Fibroblast of skin of right biceps (primary cell): ENCODE measurements at places on chromosomes 13 and 19.

DNA sequence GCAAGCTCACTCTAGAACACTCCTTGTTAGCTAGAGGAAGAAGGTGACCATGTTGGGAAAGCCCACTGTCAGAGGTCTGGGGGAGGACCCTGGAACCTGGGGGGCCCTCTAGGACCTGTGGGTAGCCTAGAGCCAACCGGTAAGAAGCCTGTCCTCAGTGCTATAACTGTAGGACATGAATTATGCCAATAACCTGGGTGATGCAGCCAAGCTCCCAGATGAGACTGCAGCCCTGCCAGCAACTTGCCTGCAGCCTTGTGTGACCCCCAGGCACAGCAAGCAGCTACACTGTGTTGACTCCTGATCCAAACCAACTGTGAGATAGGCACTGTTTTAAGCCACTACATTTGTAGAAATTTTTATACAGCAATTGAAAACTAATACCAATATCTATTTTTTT is 122.3 kb downstream of the MIPEP start:
- DNase-seq, result no peak

DNA sequence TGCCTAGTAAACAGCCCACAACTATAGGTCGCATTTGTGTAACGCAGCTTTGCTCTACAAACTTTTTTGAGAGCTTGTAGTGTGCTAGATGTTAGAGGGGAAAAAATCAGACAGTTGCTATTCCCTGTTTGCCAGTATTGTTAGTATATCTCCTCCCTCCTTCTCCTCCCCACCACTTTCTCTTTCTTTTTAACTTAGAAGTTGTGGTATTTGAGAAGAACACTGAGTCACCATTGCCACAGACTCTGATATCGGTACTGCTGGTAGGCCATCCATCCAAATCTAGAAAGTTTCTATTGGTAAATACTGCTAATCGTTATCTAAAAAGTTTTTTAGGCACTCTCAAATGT is 666 bp downstream of the POMP start:
- DNase-seq, result peak; percentile 49

DNA sequence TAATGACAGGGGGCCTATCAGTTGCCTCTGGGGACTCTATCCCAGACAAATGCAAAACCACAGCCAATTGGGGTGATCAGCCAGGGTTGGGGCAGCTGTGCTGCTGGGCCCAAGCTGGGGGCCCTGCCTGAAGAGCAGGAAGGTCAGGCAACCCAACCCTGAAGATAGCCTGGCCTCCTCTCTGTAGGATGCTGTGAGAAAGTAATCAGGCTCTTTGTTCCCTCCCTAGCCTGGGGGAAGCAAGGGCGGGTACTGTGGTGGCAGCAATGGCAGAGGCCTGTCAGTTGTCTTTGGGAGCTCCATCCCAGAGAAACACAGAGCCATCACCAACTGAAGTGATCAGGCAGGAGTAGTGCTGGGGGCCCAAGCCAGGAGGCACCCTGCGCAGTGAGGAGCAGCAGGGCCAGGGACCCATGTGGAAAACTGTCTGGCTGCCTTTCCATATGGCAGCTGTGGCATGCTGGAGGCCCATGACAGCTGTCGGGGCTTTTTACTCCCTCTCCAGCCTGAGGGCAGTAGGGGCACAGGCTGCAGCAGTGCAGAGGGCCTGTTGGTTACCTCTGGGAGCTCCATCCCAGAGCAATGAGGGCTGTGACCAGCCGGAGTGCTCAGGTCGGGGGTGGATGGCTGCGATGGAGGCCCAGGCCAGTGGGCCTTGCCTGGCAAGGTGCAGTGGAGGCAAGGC is 73.6 kb upstream of the ATP12A start:
- no peak for DNase-seq

DNA sequence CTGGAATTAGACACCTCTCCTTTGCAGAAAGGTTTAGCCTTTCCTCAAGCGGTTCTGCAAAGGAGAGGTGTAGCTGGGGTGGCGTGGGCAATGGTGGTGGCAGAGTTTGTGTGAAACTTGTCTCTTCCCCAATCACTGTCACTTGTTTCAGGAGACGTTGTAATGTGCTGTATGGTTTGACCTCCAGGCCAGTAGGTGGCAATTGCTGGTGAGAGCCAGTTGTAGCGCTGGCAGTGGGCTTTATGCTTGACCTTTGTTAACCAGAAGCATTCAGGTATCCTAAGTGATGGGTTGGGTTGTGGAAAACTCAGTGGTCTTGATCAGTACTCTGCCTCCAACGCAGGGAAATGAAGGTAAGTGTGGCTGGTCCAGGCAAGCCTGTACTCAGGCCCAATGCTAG is 12.7 kb upstream of the LILRA5 start:
- no peak for DNase-seq

- no peak for DNase-seq
Observed at GRCh38 chr13:45474584-45475454, 10.1 kb downstream of the COG3 start.

GRCh38 chr13:31199849-31200636 is at the start of gene B3GLCT:
Gene B3GLCT, plus strand, starts transcription at chr13:31199975. Its CDS starts 110 bp downstream, at chr13:31200085.
- peak; percentile 79 for DNase-seq

- DNase-seq, result no peak
Observed at GRCh38 chr19:19385896-19386869, 19.3 kb upstream of the GATAD2A start.
